ENCODE measurements at places on chromosomes 1 and 21.

GRCh38 chr1:36656271-36656670, 173.6 kb upstream of the CSF3R start:
- DNase-seq, result no peak

DNA sequence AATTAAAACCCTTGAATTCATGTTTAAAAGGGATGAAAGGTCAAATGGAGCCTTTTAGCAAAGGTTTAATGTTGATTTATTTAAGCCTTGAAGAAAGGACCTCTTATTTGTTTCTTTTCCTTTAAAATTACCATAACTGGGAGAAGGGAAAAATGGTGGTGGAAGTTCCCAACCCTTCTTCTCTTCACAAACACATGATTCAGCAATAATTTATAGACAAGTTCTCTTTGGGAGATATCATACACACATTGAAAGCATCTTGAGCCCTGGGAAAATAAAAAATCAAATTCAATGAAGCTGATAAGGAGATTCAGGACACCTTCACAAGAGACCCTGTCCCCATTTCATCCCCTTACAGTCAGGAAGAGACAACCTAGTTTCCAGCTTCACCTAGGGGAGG, 8.9 kb downstream of the ADAM30 start:
- DNase-seq, result no peak

- no peak for DNase-seq
These were observed 39.5 kb upstream of the ZNF124 start for GRCh38 chr1:247211339-247211738.

- no peak for DNase-seq
These were observed 187.3 kb downstream of the SLC44A5 start for GRCh38 chr1:75423616-75424015.

DNA sequence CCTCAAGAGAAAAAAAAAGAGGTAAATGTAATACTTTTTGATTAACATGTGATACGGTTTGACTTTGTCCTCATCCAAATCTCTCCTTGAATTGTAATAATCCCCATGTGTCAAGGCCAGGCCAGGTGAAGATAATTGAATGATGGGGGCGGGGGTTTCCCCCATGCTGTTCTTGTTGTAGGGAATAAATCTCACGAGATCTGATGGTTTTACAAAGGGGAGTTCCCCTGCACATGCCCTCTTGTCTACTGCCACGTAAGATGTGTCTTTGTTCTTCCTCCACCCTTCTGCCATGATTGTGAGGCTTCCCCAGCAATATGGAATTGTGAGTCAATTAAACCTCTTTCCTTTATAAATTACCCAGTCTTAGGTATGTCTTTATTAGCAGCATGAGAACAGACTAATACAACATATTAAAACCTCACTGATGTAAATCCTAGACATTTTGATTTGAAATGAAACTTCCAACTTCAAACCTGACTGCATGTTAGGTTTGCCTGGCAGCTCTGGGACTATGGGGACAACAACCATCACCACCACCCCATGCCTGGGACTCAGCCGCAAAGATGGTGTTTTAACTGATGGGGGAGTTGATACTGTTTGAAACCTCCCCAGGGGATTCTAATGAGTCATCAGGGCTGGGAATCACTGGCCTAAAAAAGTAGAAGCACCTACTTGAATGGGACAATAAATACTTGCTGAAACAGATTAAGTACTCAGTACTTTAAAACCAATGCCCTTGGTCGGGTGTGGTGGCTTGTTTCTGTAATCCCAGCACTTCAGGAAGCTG, 32.8 kb upstream of the BACH1 start:
- DNase-seq, result no peak

DNA sequence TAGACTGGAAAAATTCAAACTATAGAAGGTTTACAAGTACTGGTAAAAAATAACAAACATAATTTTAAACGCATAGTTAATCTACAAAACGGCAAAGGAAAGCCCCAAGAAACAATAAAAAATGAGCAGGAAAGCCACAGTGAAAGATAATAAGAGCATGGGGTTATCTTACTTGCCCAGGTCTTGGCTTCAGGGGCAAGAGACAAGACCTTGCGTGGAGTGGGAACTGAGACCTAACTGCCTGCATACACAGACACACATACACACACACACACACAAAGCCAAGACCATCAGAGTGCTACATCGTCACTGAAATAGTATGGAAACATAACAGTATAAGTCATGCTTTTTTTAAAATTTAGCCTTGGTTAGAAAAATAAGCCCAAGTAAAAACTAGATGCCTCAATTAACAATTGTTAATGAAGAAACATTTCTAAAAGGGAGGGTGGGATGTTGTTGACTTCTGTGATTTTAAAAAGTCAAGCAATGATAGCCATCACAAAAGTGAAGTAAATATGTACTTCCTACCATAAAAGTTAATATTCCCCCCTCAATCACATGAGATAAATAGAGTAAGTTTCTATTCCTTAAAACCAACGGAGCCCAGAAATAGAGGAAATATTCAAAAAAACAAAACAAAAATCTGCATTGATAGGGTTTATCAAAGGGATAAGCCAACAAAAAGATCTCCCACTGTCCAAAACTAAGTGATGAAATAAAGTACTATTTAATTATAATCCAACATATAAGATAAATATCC, 29.4 kb upstream of the CRP start:
- DNase-seq, result no peak

GRCh38 chr1:175163702-175164101, 28.9 kb downstream of the KIAA0040 start:
- no peak for DNase-seq

GRCh38 chr1:87295445-87296110, 33.1 kb upstream of the LMO4 start:
- DNase-seq, result no peak

GRCh38 chr1:42692461-42692860, 10.2 kb downstream of the YBX1 start:
- no peak for DNase-seq
